ENCODE measurements at places on chromosomes 2 and 18.

DNA sequence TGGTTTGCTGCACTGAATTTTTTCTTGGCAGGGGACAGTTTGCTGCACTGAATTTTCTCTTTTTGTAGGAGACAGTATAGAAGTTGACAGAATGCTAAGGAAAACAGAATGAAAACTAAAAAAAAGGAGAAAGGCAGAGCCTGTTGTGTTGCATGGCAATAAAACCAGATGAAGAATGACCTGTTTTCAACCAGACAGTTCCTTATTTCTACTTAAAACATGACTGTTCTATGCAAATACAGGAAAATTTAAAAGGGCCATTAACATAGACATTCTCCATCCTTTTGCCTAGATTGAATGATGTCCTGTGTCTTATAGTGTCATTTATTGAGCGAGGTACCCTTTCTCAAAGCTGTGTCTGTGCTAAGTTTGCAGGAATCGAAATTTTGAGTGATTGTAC lies 33.3 kb downstream of the ABI2 start:
- no peak overlapping the region for H3K4me3 ChIP-seq
- H3K36me3 ChIP-seq = no peaks in the 10 kb centered on the region
- no peaks in the 10 kb centered on the region for H3K27me3 ChIP-seq
- H3K27ac ChIP-seq = peak overlapping the region; percentile 26
- H3K4me1 ChIP-seq = peaks cover 19% of the 10 kb centered on the region
- DNase-seq = peak; percentile 49

DNA sequence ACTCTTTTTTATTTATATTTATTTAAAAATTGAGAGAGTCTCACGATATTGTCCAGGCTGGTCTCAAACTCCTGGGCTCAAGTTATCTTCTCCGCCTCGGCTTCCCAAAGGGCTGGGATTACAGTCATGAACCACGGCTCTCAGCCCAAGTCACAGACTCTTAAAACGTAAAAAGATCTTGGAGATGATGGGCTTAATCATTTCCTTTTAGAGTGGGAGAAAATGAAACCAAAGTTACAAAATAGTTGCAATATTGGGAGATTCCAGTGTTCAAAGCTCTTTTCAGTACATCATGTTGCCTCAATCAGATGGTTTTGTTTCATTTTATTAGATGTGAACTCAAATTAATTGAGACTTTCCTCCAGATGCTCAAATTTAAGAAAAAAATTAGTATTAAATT lies 151.4 kb upstream of the XPO1 start:
- H3K4me1 ChIP-seq = peaks cover 7% of the 10 kb centered on the region
- H3K4me3 ChIP-seq = no peak overlapping the region
- H3K27ac ChIP-seq = no peak overlapping the region
- DNase-seq = no peak
- H3K36me3 ChIP-seq = no peaks in the 10 kb centered on the region

DNA sequence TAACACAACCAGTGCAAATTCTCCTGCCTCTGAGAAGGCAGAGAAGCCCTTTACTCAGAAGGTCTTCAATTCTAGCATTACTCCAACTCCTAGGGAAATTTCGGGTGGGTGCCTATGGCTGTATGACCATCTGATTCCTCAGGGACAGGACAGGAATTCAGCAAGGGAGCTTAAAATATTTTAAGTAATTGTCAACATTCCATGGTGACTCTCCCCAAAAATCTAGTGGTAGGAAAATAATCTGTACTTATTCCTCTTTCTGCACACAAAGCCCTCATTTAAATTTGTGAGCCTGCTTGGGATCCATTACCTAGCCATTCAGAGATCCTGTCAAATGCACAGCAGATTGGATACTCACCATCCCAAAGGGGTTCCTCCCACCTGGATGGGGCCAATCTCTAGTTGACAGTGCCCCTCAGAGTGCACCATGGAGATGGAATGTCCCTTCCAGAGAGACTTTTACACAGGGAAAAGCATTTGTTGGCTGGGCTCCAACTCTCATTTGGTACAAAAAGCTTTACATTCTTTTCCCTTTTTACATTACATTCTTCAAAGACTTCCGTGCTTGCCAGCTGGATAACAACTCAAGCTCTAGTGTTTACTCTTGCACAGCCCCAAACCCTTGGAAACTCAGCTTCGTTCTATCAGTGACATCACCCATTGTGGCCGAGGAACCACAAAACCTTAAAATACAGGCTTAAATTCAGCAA lies 3.1 kb upstream of the TMEM150A start:
- H3K4me3 ChIP-seq = no peak overlapping the region
- no peaks in the 10 kb centered on the region for H3K27me3 ChIP-seq
- no peak overlapping the region for H3K27ac ChIP-seq
- peaks cover 26% of the 10 kb centered on the region for H3K4me1 ChIP-seq
- H3K36me3 ChIP-seq = peaks cover 13% of the 10 kb centered on the region
- no peak for DNase-seq

- no peak for DNase-seq
- H3K27me3 ChIP-seq = no peaks in the 10 kb centered on the region
- H3K36me3 ChIP-seq = no peaks in the 10 kb centered on the region
- no peak overlapping the region for H3K4me3 ChIP-seq
- no peaks in the 10 kb centered on the region for H3K4me1 ChIP-seq
These were observed 569.4 kb downstream of the CCDC85A start for GRCh38 chr2:56753182-56753581.

DNA sequence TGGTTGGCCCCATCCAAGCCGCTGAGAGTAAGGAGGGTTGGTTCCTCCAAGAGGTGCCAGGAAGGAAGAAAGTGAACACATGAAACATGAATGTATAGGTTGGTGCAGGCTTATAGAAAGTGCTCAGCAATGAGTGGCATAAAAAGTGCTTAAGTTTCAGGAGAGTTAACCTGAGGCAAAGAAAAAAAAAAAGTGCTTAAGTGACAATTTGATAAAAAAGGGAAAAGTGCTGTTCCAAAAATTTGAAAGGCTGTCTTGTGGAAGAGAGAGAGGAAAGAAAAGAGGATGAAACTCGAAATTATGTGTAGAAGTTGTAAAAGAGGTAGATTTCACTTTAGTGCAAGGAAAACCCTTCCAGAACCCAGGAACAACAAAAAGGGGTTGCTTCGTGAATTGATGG lies 85.5 kb upstream of the MAP4K4 start:
- H3K4me3 ChIP-seq = no peak overlapping the region
- H3K36me3 ChIP-seq = no peaks in the 10 kb centered on the region
- H3K4me1 ChIP-seq = no peaks in the 10 kb centered on the region

DNA sequence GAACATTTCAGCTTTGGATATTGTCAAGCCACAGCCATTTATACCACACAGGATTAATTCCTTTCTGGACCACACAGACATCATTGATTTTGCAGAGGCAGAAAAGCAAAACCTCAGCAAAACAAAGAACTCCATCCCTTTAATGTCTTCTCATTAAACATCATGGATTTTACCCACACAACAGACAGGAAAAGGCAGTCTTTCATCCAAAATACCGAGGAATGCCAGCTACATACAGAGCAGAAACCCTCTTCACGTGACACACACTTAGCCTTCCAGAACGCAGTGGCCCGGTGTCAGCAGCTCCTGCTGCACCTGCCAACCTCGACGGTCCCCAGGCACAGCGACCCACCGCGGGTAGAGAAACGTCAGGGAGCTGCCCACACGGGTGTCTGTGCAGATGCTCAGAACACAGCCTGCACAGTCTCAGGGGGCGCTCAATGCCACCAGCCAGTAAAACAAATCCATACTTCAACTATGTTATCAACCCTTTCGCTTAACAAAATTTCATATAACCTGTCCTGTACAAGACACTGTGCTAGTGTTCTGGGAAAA lies 304.5 kb downstream of the EIPR1 start:
- no peaks in the 10 kb centered on the region for H3K36me3 ChIP-seq
- H3K27me3 ChIP-seq = no peaks in the 10 kb centered on the region
- H3K27ac ChIP-seq = no peak overlapping the region
- DNase-seq = no peak
